ENCODE measurements at places on chromosomes 6 and 20.
A peak's percentile ranks its signal among the peaks of the same experiment; 100 is the strongest.

DNA sequence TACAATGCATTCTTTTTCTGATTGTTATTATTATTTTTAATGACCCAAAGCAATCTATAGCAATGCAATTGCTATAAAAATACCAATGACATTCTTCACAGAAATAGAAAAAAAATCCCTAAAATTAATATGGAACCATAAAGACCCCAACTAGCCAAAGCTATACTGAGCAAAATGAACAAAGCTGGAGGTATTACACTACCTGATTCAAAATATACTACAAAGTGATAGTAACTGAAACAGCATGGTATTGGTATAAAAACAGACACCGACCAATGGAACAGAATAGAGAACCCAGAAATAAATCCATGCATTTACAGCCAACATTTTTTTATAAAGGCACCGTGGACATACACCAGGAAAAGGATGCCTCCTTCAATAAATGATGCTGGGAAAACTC, 60.5 kb upstream of the EEF1A1 start:
- no peak for DNase-seq

DNA sequence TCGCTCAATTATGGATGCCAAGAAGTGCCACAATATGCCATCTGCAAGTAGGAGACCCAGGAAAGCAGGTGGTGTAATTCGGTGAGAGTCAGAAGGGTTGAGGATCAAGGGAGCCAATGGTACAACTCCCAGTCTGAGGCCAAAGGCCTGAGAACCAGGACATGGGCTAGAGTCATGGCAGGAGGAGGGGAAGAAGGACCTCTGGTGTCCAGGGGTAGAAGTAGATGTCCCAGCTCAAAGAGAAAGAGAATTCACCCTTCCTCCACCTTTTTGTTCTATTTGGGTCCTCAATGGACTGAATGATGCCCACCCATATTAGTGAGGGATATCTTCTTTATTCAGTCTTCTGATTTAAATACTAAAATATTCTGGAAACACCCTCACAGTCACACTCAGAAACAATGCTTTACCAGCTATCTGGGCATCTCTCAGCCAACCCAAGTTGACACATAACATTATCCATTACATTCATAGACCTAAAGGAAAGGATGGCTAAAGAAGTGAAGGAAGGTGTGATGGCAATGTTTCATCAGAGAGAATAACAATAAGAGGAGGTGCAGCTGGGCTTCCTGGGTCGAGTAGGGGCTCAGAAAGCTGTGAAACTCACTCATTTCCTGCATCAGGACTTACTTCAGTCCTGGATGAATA, 21.2 kb upstream of the HLA-DQA1 start:
- DNase-seq: no peak

- DNase-seq: no peak
These were observed at the start of gene MYMX for GRCh38 chr6:44216677-44217331. TSS of gene MYMX (plus strand) at chr6:44216926. CDS start at chr6:44217472, 546 bp downstream.

GRCh38 chr6:36809941-36810803, 29.1 kb downstream of the CPNE5 start:
- no peak for DNase-seq

DNA sequence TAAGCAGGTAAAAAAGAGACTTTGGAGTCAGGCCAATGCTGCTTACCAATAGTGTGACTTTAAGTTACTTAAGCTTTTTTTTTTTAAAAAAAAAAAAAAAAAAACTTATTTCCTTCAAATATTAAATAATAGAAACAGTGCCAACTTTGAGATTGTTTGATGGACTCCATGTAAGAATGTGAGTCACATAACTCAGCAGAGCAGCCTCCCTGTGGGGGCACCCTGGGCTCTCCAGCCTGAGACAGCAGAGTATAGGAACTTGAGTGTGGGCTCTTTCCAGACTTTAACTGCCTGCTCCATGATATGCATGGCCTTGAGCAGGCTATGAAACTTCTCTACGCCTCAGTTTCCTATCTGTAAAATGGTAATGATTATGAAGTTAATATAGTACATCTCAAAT, 113.3 kb upstream of the SAMD5 start:
- no peak for DNase-seq

GRCh38 chr6:36127462-36128016, 2.8 kb upstream of the MAPK13 start:
- DNase-seq: no peak

DNA sequence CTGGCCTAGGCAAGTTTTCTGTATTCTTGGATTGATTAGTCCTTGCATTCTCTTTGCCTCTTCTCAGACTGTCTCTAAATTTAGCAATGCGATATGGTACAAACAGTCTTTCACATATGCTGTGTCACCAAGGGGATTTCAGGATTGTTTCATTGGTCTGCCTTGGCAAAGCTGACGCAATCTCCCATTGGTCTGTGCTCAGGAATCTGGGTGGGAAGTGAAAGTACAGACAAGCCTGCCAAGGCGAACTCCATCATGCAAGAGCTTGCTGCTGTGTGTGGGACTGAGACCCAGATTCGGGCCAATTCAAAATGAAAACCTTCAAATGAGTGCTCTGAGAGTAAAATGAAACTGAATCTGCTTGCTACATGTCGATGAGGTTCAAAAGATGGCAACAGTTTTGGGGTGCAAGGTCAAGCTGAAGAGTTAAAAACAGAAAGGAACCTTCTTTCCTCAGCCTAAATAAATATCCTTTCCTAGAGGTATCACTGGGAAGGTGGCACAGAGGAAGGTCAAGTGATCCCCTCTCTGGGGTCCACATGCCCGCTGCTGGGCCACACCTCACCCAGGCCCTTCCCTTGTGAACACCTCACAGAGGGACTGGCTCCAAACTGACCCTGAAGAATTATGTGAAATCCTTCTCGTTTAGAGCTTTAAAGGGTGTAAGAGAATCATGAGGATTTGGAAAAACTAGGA, 198.8 kb upstream of the PREP start:
- peak; percentile 48 for DNase-seq

- no peak for DNase-seq
These were observed 237.9 kb downstream of the LRFN2 start for GRCh38 chr6:40349123-40349900.

GRCh38 chr6:38179300-38179699, 359.8 kb downstream of the ZFAND3 start:
- DNase-seq: no peak

DNA sequence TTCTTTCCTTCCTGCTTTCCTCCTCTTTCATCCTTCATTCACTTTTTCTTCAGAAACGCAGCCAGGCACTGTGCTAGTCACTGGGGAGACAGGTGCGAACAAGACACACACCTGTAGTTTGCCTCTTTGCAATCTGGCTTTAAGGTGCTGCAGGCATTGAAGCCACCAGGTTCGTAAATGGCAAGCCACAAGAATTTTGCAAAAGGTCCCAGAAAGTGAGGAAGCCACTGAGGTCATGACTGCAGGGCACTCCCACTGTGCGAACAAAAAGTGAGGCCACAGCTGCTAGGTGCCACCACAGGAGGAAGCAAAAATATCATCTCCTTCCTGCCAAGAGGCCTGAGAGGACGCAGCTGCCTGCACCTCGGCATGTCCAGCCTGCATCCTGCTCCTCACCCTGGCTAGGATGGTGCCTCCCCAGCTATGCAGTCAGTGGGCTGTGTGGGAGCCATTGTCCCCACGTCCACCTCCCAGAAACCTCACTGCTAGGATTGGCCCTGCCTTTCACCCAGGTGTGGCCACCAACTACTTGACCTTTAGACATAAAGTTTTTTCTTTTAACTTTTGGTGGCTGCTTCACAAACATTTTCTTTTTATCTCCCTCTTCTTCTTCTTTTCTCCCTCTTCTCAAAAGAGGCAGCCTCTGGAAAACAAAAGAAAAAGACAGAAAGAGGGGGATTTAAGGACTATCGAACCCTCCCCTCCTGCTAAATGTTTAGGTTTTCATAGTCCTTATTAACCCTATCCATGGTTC, 230.8 kb downstream of the BCAS1 start:
- peak; percentile 14 for DNase-seq

GRCh38 chr6:97136626-97137358, 146.2 kb downstream of the MMS22L start:
- no peak for DNase-seq

DNA sequence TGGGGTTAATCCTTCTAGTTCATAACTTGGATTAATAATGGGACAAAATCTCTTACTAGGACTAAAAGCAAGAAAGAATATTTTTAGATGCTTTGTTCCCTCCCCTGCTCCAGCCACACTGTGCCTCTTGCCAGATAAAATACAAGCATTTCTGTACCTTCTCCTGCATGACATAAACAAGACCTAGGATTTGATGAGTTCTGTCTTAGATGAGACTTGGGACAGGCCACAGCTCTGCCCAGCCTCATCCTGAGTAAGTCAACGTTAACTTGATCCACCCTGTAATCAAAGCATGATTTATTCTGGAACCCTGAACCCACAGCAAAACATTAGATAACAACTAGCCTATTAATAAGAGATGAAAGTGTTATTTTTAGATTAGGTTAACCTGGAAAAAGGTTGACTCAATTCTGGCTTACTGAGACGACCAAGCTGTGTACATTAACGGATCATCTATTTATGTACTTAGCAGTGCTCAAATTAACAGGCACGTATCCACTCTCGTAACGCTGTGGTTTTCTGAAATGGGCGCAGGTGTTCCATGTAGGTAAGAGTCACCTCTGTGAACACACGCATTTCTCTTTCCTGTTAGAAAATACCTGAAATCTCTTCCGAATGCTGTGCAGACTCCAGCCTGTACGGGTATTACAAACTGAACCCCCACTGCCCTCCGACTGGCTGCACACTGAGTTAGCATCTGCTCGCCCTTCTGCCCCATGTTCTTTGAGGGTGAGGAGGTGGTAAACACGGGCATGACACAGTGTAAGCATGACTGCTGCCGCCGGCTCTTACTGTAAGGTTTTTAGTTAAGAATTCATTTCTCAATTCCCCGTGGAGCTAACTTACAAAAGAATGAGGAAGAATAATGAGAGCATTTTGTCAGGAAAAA, 132.1 kb upstream of the FOXQ1 start:
- DNase-seq: no peak

DNA sequence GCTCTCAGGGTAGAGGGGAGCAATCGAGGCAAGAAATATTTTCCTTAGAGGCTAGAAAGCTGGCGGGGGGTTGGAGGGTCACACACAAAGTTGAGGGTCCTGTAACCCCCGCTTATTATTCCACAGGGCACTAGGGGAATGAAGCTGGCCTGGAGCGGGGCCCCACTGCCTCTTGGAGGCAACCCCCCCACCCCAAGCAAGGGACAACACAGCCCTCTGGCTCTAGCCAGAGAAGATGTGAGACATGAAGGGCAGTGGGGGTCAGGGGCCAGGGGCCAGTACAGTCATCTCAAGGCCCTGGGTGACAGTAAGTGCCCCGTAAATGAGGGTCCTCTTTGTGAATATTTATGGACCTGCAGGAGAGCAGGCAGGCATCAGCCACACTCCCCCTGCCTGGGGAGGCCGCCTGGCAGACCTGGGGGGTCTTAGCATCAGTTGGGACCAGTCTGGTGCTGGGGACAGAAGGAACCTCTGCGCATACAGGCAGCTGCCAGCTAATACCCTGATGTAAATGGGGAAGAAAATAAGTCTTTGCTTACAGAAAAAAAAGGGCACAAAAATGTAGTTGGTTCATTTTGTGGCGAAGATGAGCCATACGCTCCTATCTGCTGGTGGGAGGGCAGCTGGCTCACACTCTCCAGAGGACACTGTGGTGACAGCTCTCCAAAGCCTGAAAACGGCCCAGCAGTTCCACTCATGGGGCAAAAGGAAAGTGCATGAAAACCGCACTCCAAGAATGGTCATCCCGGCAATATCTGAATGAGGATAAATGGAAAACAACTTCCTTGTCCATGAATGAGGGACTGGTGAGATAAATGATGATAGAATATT, 21.9 kb downstream of the SPATA2 start:
- no peak for DNase-seq

DNA sequence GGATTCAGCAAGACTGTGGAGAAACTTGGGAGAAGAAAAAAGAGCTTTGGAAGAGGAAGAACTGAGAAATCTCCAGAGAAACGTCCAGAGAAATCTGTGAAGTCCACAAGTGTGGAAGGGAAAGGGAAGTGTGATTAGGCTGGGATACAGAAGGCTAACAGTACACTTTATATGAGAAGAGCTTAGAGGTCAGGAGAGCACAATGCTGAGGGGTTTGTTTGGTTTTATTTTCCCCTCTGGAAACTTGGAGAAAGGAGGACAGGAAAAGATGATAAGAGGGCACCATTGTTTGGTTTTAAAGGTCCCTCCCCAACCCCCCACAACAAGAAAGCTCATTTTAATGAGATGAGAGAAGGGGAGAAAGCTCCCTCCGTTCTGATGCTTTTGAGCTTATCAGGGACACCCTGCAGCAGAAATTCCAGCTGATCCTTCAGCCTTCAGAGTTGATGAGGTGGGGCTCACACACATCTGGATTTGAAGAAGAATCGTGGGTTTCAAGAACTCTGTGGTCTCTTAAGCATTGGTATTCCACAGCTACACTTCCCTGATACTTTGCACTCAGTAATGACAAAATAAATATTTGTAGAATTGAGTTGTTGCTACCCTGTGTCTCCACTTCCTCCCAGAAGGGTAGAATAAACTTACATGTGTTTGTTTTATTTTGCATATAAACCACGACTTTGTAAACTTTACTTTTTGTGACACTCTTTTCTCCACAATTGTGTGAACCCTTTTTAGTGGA, 1.9 kb downstream of the NT5E start:
- DNase-seq: no peak

DNA sequence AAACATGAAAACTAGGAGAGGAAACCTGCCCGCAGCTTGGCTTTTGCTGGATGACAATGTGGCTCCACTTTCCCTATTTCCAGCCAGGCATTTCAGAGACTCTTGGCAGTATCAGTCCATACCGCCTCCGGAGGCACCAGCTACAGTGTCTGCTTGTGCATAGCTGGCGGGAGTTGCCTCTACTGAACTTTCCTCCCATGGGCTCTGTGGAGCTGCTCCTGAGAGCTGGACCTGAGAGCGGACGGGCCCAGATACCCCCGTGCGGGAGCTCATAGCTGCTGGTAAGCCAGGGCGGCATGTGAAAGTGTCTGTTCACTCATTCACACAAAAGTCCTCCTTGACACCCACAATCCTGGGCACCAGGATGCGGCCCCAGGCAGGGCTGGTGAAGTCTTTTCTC, 130.3 kb upstream of the PMEPA1 start:
- no peak for DNase-seq

DNA sequence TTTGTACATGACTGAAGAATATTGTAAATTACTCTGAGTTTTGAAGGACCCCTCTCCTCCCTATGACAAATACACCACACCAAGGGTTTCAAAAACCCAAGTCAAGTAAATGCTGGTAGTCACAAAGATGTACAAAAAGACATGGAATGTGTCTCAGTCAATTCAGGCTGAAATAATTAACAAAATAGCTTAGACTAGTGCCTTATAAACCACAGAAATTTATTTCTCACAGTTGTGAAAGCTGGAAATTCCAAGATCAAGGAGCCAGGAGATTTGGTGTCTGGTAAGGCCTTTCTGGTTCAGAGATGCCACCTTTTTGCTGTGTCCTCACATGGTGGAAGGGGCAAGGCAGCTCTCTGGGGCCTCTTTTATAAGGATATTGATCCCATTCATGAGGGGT, 202.3 kb upstream of the RIN2 start:
- DNase-seq: no peak

- DNase-seq: peak; percentile 16
These were observed 208.8 kb downstream of the ARHGAP18 start for GRCh38 chr6:129500958-129501739.
